ENCODE measurements at places on chromosomes 5 and 9.

GRCh38 chr5:124104344-124104743 is 592.4 kb downstream of the CSNK1G3 start:
- no peak for DNase-seq

- no peak for DNase-seq
Observed at GRCh38 chr5:89268460-89268859, 385.5 kb upstream of the MEF2C start.

DNA sequence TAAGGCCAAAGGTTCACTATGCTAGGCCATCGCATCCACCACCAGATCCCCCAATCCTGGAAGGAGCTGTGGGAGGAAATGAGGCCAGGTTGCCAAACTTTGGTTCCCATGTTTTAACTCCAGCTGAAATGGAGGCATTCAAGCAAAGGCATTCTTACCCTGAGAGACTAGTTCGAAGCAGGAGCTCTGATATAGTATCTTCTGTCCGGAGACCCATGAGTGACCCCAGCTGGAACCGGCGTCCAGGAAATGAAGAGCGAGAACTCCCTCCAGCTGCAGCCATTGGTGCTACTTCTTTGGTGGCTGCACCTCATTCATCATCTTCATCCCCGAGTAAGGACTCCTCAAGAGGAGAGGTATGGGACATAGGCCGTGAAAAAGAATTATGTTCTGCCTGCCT is 75.6 kb downstream of the GAPVD1 start:
- DNase-seq: no peak

GRCh38 chr5:573206-573605 is 38.9 kb upstream of the CEP72 start:
- no peak for DNase-seq

DNA sequence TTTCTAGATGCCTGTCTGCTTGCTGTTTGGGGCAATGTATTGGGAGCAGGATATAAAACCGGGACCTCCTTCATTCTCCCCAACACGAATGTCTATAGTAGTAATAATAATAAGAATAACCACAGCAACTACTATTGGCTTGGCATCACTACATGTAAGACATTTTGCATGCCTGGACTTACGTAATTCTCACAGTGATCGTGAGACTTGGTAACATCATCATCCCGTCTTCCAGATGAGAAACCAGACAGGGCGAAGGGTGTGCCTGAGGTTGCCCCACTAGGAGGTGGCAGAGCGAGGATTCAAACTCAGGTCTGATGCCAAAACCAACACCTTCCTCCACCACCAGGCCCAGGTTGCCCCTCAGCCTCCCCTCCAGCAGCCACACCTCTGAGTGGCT is 185.1 kb downstream of the RGS3 start:
- DNase-seq: no peak

- no peak for DNase-seq
Observed at GRCh38 chr5:97936231-97936630, 753.2 kb upstream of the RIOK2 start.

GRCh38 chr5:88785746-88786565 is 97.0 kb downstream of the MEF2C start:
- no peak for DNase-seq

Measured in stimulated activated CD4-positive, alpha-beta T cell treated with anti-CD3 and anti-CD28 coated beads, Interleukin-1b, Interleukin-23, amount 100 ng/mL, for 24 hours (primary cell).